ENCODE measurements at places on chromosomes 7 and 10.

- DNase-seq: no peak
These were observed 118.2 kb downstream of the SNX10 start for GRCh38 chr7:26409661-26410547.

GRCh38 chr10:93069245-93069561 is 4.5 kb upstream of the CYP26A1 start:
- DNase-seq: no peak

- DNase-seq: no peak
These were observed 9.3 kb upstream of the TMEM270 start for GRCh38 chr7:73851410-73852338.

DNA sequence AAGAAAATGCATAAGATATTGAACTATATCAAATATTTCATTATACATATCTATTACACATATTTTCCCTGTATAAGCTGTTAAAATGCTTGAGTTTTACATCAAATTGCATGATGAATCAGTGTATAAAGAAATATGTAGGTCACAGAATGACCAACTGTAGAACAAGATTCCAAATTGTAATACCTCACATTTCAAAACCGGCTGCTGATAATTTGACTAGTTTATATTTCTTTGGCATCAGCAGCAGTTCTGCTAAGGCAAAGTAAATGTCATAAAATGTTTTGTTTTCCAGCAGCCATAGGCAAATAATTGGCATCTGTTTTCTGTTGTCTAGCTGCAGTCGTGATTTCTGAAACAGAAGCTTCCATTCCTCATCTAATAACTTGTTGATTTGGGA is 633.9 kb downstream of the ARL4A start:
- DNase-seq: no peak

DNA sequence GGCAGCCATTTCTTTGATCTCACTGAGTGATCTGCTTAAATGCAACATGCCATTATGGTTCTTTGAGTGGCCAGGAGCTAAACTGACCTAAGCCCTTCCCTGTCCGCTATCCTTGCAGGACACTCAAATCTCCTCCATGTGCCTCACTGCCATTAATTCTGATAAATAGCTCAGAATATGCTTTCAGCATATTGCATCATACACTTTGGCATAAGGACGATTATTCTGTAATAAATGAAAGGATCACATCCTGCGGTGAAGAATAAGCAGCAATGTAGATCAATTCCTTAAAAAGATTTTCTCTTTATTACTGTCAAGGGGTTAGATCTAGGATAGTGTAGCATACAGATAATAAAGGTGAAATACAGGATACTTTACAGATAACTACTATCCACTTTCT is 231.8 kb upstream of the CTBP2 start:
- no peak for DNase-seq

GRCh38 chr10:17431871-17432311 is 22.5 kb downstream of the ST8SIA6 start:
- no peak for DNase-seq

- DNase-seq: no peak
These were observed 54.1 kb downstream of the CDK6 start for GRCh38 chr7:92782236-92782635.

DNA sequence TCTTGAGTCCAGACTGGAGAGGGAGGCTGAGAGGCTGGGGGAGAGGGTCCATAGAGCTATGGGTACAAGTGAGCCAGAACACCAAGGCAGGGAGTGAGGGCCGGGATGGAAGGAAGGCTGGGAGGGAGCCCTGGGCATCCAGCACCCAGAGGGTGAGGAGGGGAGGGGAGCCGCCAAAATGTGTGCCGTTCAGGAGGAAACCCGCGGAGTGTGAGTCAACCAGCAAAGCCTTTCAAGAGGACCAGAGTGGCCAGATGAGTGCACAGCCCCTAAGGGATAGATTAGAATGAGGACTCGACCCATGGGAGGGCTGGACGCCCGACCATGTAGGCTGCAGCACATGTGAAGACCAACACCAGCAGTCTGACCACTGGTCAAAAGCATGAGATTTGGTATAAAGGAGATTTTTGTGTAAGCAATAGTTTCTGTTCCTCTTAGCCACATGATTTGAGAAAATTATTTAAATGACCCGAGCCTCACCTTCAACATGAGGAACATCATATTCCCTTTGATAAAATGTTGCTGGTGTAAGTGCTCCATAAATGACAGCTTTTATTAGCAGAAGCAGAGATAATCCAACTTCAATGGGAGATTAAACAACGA is 179.7 kb upstream of the GRB10 start:
- DNase-seq: no peak

DNA sequence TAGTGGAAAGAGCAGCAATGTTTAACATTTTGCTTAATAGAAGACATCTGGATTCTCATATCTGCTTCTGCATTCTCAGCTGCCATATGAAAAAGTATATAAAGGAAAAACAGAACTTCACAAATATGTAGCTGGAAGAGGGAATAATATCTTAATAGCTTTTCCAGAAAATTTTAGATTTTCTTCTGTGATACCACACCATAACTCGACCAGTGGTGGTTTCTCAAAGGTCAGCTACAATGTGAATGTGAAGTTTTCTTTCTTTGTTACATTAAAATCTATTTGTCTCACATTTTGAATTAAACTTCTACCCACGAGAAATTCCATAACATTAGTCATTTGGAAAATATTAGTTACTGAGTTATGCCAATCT is 339.8 kb downstream of the PARD3 start:
- no peak for DNase-seq

DNA sequence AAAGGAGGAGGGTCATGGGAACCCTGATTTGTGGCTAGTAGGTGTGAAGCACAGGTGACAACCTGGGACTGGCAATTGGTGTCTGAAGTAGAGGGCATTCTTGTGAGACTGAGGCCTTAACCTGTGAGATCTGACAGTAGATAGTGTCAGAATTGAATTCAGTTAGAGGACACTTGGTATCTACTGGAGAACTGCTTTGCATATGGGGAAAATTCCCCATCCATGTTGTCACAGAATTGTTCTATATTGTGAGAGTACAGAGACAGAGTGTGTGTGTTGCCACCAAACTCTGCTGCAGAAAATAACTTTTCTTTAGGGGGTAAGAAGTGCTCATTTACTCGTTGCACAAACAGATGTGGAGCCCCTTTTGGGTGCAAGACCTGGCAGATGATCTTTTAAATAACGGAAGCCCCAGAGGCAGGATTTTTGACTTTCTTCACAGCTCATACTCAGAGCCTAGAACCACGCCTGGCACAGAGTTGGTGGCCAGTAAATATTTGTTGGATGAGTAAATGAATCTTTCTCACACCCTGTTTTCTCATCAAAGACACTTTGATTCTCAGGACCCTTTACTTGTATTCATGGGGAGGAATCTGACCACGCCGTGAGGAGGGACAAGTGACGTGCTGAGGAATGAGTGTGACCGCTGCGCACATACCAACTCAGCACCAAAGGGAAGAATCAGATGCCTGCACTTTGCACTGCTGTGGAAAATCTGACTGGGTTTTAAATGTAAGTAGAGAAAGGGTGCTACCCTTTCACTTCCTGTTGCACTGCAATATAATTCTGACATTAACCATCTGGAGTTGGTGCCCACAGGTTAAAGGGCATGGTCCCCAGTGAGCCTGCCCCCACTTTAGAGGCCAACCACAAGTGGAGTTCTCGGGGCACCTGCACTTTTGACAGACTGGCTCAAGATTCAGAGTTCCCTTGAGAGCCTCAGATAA is 39.2 kb upstream of the SDHAF3 start:
- DNase-seq: no peak

DNA sequence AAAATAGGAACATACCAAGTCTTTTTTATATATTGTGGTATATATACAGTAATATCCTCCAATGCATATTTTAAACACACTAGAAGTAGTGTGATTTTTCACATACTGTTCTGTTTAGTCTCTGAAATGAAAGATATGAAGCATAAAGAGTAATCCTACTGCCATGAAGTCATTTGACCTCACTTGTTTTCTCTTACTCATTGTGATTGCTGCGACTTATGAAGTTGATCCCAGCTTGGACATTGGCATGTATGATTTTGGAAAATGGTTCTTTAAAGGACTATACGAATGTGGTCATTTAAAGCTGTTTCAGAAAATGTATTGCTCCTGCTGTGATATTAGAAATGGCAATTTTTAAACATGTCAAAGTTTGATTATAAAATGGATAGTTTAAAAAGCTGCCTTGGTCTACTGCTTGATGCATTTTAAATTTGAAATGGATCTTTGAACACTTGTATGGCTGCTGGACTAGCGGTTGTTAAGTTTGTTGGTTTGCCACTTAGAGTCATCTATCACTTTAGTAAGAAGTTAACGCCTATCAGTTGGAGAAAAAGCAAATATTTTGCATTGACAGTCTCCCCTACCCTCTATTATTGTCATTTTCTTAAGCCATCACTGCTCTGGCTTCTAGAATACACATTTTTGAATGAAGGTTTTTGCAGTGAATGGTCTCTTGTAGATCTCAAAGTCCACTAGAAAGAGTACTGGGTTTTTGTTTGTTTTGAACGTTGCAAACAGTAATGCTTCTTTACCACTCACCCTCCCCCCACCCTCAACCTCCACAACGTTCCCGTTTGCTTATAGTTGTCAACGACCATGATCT is 881 bp upstream of the PCGF5 start:
- DNase-seq: no peak

DNA sequence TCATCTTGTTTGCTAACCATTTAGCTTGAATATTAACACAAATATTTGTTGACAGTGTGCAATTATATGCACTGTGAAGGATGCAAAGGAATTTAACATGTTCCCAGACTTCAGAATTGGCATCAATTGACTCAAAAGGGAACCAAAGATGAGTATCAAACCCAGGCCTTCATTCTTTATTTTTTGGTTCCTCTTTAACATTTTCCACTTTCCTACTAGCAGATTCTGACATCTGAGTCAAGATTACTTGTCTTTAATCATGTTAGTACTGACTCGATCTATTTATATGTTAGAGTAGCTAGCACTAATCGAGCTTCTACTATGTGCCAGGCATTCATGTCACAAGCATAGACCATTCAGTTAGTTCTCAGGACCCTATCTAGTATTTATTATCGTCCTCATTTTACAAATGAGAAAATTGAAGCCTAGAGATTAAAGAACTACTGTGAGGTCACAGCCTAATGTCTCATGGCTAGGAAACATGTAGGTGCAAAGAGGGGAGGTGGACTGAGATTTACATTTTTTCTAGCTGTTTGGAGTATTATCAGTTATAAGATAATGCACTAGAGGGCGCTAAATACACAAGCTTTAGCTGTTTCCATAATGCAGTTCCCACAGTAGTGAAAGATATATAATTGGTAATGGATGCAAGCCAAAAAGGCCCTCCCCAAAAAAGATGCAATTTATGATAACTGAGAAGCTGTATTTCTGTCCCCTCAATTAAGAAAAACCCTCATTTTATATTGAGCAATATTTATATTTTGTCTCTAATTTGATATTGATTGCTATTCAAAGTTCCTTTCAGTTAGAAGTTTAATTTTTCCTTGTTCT is 32.9 kb upstream of the KMT2E start:
- no peak for DNase-seq

GRCh38 chr7:55065511-55066229 is 46.9 kb downstream of the EGFR start:
- no peak for DNase-seq

- DNase-seq: no peak
These were observed 201.0 kb upstream of the ADARB2 start for GRCh38 chr10:1938317-1938716.

GRCh38 chr10:113080925-113081229 is 130.8 kb downstream of the TCF7L2 start:
- DNase-seq: no peak

GRCh38 chr7:42392826-42393225 is 155.8 kb upstream of the GLI3 start:
- DNase-seq: no peak

DNA sequence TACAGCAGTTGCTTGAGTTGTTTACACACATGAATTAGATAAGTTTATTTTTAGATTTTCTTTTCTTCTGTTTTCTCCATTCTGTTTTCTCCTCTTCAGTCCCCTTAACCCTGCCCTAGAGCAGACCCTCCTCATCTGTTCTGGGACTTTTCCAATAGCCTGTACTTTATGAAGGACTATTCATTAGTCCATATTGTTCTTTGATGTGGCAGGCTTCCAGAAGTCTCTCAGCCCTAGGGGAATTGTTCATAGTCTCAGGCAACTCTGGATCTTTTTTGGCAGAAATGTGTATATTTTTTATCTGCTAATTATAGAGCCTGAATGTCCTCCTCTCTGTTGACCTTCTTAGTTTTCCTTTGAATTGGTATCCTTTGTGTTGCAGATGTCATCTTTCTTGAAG is 25.4 kb downstream of the KAT6B start:
- no peak for DNase-seq

DNA sequence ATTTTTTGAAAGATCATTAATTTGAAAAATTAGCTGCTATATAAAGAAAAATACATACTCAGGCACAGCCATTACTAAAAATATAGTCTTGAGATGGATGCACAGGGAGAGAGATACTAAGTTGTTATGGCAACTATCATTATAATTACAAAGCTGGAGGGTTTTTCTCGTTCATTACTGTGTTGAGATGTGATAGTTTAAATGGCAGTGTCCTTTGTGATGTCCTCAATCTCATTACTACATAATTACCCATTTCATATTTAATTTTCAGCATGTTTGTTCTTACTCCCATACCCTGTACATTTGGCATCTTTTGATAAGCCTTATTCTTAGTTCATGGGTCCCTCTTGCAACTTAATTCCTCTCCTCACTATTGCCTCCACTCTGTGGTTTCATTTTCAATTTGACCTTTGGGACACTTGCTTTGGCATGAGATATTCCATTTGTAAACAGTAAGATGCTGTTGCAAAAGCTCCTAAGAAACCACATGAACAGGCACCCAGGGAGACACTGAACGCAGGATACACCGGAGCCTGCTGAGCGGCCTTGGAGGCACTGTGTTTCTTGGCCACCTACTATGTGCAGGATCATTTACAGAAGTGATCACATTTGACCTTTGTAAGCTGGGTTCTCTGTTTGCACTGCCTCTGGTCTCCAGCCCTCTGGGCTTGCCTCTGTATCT is 4.8 kb upstream of the CPXM2 start:
- DNase-seq: no peak

GRCh38 chr7:40133561-40134427 is 628 bp downstream of the MPLKIP start:
- DNase-seq: no peak

- DNase-seq: no peak
These were observed 30.0 kb upstream of the VDAC2 start for GRCh38 chr10:75180592-75180991.

GRCh38 chr10:103660364-103661197 is 167.1 kb downstream of the NEURL1 start:
- no peak for DNase-seq

DNA sequence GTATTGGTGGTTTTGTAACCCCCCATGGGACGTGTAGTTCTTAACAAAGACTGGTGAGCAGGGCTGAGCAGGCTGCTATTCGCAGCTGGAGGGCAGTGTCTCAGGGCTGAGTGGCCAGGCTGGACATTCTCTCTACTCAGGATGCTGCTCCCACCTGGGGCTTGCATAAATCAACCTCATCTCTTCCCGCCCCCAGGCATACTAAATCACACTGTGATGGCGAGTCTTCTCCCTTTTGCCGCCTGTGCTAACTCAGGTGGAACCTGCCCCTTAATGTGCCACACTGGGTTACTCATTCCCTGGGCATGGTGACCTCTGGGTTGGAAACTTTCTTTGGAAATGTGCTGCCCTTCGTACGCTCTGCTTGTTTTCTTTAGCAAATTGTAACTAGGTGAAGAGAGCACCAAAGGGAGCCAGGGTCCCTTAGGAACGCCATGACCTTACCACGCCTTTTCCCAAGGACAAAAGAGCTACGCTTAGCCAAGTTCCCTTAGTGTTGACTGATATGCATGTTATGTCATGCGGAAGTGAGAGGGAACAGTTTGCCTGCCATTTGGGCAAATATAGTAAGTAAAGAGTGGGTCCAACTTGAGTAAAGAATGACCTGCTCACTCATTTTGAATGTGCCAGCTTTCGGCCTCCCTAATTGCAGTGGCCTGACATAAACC is 40.4 kb upstream of the COBL start:
- no peak for DNase-seq
